Thoracic aorta (tissue), 2 donors: ENCODE measurements at places on chromosomes 11 and 22. TPM values are rescaled to one million over a fixed set of nuclear protein-coding genes. Genes with fewer than 3 reads are reported as not detected.

PRG3 gene
- total RNA-seq: not detected

RFPL2 gene
- not detected for total RNA-seq

MGAT3 gene
- total RNA-seq: 1.1 TPM

UPK3A gene
- not detected for total RNA-seq

TYR gene
- total RNA-seq: not detected

- no peak for DNase-seq
Measured at GRCh38 chr22:38347181-38347943, 30.1 kb upstream of the CSNK1E start.

DNA sequence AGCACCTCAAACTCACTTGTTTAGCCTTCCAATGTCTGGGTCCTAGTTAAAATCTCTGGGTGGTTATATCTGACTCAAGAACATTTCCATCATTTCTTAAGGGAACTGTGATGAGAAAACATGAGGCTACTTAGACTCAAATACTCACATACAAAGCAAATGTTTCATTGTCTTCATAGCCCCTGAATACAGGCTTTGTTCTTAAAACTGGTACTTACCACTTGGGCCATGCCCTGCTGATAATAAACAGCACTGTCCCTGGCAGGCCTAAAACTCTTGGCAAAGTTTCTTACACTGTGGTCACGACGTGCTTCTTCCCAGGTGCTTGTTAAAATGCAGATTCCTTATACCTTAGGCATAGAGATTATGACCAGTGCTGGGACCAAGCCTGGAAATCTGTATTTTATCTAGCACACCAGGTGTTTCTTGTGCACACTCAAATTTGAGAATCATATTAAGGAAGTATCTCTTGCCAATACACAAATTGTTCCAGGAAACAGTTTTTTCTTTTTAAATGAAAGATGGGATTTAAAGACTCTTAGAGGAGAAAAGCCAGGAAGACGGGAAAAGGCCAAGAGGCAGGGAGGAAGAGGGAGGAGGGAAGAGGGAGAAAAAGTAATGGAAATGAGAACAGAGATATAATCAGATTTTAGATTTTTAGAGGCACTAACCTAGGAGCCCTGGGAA, 287.9 kb upstream of the MPPED2 start:
- DNase-seq: no peak

DNA sequence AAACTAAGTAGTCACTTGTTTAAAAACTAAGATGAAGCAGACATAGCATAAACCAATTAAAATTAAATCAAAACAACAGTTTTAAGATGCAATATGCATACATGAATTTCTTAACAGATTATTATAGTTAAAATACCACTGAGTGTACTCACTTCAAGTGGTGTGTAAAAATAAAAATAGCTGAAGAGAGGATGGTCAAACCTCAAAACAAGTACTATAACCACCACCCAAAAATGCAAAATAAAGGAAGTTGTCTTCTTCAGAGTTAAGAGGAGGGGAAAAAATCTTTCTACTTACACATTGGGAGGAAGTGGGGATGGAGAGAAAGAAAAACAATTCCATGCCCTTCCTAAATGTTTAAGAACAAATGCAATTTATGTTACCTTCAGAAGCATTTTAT, 31.9 kb downstream of the RRAS2 start:
- DNase-seq: no peak

- no peak for DNase-seq
Measured at GRCh38 chr11:68373815-68374501, 61.6 kb downstream of the LRP5 start.

GRCh38 chr11:8111636-8112035, 30.6 kb downstream of the TUB start:
- DNase-seq: no peak
